Cerebellar nuclear complex (tissue), 1 donor: ENCODE measurements at places on chromosomes 3 and 15.

DNA sequence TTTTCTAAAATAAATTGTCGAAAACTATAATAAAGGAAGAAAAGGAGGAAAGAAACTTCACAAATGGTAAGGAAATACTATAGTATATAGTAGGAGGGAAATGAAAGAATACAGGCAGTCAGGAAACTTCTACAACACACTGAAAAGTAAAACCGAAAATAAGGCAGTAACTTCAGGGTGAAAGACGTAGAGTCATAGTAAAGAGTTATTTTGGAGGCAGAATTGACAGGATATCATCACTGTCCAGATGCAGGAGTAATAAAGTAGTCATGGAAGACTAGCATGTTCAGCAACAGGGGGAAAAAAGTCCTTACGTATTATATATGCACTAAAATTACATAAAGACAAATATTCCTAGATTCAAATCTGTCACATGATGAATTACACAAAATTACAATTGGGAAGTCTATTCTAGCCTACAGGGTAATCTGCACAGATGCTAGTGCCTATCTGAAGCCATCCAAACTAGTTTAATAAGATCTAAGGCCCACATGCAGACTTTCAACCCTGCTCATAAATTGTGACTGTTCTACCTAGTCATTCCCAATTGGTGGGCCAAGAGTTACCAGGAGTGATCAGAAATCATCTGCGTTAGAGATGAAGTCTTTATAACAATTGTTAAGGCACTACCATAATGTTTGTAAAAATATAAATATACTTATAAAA, 14.0 kb downstream of the VPS13C start:
- DNase-seq = no peak

- no peak for DNase-seq
Observed at GRCh38 chr3:112116748-112117186, 16.3 kb downstream of the GCSAM start.

DNA sequence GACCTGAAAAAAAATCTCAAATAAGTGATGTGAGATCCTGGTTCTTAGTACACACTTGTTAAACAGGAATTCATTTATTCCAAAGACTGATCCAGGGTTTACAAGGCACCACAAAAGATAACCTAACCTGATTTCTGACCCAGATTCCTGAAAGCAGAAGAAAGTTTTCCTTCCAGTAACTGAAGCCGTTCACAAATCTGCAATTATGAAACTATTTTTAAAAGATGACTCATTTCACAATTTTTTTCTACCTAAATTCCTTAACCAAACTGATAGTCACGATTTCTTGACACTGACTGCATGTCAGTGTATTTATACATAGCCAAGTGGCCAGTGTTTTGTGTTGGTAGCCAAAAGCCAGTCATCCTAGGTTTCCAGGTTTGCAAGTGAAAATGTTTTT, 17.1 kb downstream of the SLC9A9 start:
- DNase-seq = no peak

GRCh38 chr15:72184165-72184811, 13.3 kb downstream of the GRAMD2A start:
- DNase-seq = no peak

- no peak for DNase-seq
Observed at GRCh38 chr3:36259580-36259979, 120.7 kb upstream of the STAC start.

DNA sequence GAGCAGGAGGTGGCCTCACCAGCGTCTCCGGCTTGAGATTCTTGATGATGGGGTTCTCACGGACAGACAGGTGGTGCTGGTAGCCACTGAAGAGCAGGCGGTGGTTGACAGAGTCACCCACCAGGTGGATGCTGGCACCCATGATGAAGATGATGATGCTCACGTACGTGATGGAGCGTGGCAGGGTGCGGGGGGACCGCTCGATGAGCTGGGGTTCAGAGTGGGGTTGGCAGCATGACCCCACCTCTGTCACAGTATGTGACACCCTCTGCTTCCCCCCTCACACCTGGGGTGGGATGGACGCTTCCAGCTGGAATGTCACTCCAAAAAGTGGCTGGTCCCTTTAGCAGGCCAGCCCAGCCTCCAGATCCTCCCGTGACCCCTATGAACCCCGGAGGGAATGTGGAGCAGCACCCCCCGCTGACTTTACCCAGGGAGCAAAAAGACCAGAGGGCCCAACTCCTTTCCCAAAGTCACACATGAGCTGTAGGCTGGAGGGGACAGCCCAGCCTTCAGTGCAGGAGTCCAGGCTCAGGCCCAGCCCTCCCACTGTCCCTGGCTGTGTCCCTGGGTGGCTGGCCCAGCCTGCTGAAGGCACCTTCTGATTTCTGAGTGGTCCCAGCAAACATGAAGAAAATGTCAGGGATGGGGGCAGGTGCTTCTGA, 6.7 kb upstream of the CALML4 start:
- DNase-seq = no peak

GRCh38 chr15:92621972-92622533, 33.5 kb downstream of the FAM174B start:
- no peak for DNase-seq

GRCh38 chr3:38645076-38645475, 4.4 kb downstream of the SCN5A start:
- no peak for DNase-seq

GRCh38 chr3:156378871-156379270, 176.0 kb downstream of the SSR3 start:
- no peak for DNase-seq

DNA sequence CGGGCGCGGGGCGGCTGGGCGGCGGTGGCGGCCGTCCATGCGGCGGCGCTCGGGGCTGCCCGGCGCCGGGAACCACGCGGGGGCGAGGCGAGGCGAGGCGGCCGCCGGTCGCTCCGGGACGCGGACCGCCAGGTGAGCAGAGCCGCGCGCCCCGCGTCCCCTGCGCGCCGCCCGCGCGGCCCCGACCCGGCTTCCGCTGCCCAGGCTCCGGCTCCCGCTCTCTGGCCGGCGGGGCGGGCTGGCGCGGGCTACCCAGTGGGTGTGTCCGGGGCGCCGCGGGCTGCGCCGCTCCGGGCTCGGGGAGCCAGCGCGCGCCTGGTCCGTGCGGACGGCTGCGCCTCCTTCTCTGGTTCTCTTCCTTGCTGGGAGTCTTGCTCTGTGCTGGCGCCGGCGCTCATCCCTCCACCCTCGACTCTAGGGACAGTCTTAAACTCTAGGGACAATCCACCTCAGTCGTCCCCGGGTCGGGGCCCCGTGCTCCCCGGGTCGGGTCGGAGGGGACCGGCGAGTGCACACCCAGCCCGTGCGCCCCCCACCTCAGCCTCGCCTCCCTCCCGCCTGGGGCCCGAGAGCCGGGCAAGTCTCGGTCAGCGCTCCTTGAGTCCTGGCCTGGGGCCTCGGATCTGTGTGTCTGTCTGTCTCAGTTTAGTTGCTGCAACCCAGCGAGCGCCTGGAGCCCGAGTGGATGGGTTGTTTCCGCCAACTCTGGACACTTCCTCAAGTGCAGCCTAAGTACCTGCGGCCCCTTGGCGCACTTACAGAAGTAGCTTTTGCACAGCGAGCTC, 488 bp downstream of the THSD4 start:
- DNase-seq = no peak

- DNase-seq = no peak
Observed at GRCh38 chr3:126501736-126502135, 15.8 kb downstream of the UROC1 start.

GRCh38 chr15:80403712-80404056, 498 bp upstream of the ARNT2 start:
- no peak for DNase-seq

- no peak for DNase-seq
Observed at GRCh38 chr3:122969585-122970469, 57.7 kb downstream of the SEMA5B start.

DNA sequence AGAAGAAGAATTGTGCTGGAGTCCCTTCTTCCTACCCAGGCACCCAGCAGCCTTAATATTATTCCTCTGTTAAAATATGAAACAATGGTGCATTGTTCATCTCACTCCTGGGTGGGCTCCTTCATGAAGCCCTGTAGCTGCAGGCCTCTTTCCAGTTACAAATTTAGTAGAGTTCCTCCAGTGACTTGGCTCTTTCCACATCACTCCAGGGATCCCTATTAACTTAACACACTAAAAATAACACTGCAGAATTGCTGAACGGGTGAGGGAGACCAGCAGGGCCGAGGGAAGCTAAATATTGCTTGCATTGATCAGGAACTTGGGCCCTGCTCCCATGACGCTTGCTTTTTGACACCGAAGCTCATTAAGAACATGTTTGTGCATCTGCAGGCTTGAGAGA, 142.3 kb downstream of the PDCD6IP start:
- DNase-seq = no peak

GRCh38 chr3:77392181-77392580, 352.3 kb downstream of the ROBO2 start:
- no peak for DNase-seq

GRCh38 chr3:40073310-40074007, 236.0 kb upstream of the EIF1B start:
- no peak for DNase-seq

- no peak for DNase-seq
Observed at GRCh38 chr15:59299929-59300617, 72.6 kb downstream of the MYO1E start.

DNA sequence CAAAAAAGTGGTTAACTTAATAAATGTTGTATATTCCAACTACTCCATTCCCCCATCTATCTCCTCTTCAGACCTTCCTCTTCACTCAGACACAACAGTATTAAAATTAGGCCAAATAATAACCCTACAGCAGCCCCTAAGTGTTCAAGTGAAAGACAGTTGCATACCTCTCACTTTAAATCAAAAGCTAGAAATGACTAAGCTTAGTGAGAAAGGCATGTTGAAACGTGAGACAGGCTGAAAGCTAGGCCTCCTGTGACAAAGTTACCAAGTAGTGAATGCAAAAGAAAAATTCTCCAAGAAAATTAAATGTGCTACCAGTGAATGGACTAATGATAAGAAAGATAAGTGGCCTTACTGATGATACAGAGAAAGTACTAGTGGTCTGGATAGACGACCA, 71.7 kb downstream of the ANKRD28 start:
- DNase-seq = no peak

GRCh38 chr3:50483374-50483773, 20.1 kb downstream of the CACNA2D2 start:
- no peak for DNase-seq

DNA sequence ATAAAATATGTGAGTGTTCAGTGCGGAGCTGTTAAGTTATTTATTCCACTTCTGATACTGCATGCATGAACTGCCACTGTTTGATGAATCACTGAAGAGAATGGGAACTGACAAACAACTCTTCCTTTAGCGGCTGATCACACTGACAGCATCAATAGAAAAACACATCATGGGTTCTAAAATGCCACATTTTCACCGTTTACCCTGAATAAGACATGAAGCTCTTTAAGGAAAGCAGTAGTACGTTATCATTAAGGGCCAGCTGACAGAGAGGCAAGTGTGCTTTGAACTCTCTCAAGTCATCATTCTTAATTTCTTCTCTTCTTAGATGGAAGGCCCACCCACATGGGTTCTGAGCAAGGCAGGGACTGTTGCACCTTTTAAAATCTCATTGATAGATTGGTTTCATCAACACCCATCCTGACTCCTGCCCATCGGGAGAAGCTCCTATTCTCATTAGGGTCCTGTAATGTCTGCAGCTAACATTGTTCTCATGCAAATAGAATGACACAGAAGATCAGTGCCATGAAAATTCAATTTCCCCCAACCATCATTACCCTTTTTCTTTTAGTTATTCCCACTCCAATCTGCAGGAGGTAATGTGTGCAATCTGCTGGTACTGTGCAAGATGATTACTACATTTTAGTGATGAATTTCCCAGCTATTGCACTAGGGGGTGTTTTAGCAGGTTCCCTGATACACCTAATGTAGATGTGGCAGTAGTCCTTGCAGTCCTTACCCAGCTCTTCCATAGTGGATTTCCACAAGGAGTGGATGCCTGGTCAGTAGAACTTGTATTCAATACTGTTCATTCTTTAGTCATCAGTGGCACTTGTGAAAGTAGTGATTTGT, 119.1 kb downstream of the ROBO2 start:
- DNase-seq = no peak

DNA sequence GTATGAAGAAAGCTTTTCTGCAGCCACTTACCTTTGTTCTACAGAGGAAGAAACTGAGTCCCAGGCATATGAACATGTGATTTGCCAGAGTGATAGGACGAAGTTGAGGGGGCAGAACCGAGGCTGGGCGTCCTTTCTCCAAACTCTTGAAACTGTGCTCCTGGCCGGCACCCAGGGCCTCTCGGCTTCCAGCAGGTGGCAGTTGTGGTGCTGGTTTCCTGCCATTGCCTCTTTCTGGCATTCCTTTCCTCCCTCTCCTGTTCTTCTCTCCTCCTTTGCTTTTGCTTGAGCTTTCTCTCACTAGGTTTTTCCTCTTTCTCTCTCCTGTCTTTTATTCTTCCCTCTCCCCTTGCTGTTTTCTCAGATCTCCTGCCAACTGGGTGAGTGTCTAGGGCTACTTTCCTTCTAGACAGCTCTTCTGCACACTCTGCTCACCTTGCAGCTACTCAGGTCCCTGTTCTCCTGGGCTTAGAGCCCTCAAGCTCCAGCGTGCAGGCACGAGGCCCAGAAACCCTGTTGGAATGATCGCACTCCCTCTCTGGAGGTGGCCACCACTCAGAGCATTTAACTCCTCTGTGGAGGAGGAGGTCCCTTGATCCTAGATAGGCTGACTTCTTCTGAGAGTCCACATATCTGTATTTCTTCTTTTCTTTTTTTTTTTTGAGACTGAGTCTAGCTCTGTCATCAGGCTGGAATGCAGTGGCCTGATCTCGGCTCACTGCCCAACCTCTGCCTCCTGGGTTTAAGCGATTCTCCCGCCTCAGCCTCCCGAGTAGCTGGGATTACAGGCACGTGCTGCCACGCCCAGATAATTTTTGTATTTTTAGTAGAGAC, 26.2 kb downstream of the TRAK1 start:
- DNase-seq = no peak

DNA sequence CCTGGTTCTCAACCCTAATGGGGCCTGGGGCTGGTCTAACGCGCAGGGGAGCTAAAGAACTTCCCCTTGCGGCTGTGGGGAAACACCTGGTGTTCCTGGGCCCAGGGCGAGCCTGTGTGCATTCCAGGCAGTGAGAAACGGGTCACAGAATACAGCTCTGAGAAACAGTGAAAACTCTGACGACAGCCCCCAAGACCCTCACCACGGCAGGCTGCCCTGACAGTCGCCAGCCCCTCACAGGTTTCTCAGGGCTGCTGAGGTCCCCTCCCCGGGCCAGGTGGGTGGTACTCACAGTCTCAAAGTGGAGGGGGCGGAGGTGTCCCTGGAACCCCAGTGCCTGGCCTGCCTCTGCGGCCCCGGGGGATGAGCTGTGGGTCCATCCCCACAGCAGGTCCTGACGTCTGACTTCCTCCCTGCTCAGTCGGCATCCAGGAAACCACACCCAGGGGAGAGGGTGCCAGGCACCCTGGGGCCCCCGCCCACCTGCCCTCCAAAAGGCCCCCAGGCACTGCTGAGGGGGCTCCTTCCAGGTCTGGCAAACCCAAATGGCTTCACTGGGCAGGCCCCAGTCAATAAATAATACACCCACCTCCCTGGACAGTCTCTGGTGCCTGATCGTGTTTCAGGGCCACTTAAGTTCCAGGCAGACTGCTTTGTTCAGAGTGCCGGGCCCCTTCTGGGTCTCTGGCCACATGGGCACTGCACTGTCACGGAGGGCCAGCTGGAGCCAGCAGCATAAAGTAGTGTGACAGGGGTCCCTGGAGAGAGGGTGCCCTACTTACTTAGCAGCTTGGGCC, 57.7 kb downstream of the IQSEC1 start:
- no peak for DNase-seq

GRCh38 chr3:12582730-12583129, 25.8 kb downstream of the MKRN2 start:
- no peak for DNase-seq

GRCh38 chr15:41816788-41817187, 11.1 kb upstream of the JMJD7 start:
- no peak for DNase-seq
